ENCODE measurements at places on chromosomes 2 and 18.

GRCh38 chr2:1740716-1741589 lies 3.4 kb downstream of the PXDN start:
- no peak for DNase-seq

GRCh38 chr18:11121443-11121849 lies 27.9 kb downstream of the PIEZO2 start:
- DNase-seq = no peak

- no peak for DNase-seq
Measured at GRCh38 chr2:226716126-226716525, 83.5 kb downstream of the IRS1 start.

DNA sequence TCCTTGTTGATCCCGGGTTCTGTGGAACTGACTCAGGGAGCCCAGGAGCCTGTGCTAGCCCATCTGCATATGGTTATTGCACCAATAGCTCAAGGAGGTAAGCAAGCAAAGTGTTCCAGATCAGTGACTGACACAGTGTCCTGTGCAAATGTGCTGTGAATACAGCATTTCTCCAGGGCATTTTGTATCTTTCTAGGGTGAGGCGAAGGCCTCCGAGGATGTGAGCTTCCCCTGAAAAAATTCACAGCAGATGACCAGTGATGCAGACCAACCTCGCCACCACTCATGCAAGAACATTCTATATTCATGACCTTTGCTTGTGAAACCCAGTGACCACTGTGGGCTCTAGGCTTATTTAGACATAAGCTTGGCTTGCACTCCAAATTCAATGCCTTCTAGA lies 15.2 kb upstream of the NT5DC4 start:
- DNase-seq = no peak

DNA sequence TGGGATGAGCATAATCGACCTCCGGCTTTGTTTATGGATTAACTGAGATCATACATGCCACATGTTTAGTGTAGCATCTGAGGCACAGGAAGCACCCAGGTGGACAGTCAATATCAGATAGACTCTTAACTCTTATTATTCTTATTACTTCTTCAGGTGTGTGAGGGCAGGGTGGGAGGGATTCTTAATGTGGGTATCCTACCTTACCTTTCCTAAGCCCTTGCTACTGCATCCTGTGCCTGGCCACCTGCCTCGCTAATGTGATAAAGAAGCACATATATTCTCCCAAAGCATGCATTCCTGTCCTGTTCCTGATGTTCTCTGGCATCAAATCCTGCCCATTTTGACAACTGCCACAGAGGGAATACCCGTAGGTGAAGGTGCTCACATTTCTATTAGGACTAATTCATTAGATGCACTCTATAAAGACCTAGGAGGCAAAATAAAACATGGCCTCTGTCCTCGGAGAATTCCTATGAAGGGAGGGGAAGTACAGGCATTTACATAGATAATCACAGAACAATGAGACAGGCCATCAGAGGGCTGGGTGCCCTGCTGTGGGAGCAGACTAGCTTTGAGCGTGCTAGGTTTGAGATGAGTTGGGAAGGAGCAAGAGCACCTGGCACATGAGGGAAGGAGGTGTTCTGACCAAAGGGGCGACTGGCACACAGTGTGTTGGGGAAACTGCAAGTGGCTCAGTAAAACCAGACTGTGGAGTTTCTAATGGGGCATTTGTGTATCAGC lies 19.5 kb upstream of the CELF4 start:
- DNase-seq = no peak

DNA sequence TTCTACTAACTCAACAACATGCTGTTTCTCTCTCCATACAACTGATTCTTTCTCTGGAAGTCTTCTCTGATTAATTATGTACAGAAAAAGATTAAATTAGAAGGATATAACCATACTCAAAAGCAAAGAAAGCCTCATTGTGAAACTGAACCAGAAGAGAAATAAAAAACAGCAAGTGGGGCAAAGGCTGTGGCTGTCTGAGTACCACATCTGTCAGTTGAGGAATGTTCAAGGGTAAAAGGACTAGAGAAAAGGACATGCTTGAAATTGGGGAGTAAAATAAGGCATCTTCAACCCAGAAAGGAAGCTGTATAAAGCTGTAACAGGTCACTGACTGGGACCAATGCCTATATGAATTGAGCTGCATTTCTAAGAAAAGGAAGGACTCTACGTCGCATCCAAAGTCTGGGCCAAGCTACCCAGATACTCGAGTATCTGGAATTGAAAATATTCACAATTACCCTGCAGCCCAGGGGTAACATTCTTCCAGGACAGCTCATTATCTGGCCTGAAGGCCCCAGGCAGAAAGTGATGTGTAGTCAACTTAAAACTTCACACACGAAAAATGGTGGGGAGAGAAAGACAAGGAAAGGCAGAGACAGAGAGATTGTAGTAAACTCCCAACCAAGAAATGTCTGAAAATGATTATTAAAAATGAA lies 356.0 kb upstream of the GALNT5 start:
- no peak for DNase-seq

DNA sequence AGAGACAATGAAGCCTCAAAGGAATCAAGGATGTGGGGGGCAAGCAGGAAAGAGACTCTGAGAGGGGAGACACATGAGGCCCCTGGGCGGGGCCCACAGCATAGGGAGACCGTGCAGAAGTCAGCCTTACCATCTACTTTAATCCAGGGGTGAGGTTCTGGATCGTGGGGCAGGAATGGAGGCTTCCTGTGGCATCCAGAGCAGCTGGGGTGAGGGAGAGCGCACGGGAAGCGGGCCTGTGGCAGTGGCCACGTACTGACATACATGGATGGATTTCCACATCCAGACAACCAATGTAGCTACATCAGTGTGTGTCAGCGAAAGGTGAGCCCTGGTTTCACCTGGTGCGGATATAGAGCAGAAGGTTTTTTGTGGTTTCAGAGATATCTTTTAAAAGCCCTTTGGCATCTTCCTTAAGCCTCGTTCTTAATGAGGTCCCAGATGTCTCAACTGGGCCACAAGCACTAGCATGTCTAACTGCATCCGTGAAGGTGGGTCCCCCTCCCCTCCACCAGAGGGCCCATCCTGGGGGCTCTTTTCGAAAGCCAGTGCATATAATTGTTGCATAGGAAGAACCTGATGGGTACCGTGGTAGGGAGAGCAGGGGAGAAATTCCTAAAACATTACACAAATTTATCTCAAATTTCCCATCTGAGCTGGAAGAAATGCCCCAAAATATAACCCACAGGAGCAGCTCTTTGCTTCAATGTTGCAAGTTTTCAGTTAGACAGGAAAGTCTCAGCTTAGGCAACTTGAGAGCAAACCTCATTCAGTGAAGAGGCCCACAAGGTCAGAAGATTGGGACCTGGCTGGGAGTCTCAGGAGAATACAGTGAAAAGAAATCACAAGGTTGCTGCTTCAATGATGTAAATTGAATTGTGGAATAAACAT lies 90.9 kb downstream of the SP3 start:
- DNase-seq = no peak

- no peak for DNase-seq
Measured at GRCh38 chr2:55970500-55970899, 46.9 kb upstream of the EFEMP1 start.

DNA sequence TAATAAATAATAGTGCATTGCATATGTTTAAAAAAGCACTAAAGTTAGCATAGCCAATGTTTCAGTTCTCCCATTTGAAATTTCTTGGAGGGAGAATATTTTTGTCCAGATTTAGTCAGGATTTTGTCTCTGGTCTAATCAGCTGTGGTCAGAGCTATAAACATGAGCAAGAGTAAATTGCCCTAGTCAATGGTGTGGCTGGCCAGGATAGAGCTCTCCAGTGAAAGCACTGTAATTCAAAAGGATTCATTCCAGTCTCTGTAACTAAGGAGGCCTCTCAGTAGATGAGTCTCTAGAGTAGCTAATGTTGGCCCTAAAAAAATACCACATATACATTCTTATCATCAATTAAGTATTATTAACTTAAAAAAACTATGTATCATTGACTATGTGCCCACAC lies 241.6 kb downstream of the CDCA7 start:
- no peak for DNase-seq

DNA sequence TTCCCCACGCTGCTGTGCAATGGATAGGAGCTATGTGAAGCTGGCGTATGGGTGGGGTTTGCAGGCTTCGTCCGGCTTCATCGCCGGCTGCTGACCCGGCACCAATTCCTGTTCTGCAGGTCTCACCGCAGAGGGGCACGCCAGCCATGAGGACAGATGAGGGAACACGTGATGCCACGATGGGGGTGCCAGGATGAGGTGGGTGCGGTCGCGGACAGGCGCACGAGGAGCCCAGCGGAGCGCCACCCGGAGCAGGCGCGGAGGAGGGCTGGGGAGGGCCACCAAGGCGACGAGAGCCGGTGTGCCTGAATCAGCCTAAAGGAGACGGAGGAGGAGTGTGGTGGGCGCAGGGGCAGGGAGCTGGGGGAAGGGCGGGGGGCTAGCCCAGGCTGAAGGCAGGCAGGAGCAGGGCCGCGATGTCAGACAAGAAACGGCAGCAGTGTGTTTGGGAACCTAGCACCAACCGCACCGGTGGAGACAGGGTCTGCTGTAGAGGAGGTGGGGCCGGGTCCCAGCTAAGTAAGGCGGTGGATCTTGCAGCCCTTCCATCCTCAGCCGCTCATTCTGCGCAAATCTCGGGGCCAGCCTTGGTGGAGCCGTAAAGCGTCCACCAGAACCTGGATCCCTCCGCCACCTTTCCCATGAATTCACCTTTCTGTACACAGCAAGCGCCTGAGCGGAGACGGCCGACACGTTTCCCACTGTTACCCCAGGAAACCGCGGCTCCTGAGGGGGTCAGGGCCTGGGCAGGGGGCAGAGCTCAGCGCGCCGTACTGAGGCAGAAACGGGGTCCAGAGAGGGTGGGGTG lies 17.0 kb upstream of the CD8A start:
- peak; percentile 87 for DNase-seq

DNA sequence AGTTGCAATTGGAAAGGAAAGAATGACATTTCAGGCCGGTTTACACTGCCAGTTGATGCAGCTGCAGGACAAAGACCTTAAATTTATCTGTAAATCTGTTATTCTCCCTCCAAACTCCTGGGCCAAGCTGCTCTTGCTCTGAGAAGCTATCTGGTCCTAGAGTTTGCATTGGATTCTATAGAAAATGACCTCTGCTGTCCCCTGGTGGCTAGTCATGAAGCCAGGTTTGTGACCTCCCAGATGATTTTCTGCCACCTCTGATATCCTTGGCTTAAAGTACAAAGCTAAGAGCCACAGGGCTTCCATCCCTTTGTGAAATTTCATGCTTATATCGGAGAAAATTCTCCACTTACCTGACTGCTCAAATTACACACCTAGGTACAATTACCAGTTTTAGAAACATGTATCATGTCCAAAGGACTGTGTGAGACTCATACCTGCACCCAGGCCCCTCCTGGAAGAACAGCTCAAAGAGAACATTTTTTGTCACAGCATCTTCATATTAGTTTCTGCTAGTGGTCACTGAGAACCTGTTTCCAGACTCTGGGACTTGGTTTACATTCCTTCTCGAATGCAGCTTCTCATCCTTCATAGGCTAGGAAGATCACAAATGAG lies 28.9 kb upstream of the IER3IP1 start:
- DNase-seq = peak; percentile 66

- DNase-seq = no peak
Measured at GRCh38 chr2:100783987-100784386, 36.0 kb upstream of the NPAS2 start.

DNA sequence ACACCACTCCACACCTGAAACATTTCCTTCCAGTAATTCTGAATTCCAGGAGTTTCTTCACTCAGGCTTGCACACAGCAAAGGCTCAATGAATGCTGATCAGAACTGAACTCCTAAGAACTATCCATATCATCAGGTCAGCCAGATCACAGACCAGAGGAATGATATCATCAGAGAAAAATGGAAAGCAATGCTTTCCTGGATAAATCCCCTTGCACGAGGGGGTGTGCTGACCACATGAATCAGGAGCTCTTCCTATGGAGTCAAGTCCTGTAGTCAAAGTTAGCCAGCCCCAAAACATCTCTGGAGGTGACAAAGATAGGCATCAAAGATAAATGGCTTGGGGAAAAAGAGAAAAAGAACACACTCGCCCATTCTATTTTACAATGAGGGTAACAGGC lies 83.8 kb upstream of the ACVR2A start:
- no peak for DNase-seq

- no peak for DNase-seq
Measured at GRCh38 chr2:152068226-152068625, 30.6 kb downstream of the CACNB4 start.

DNA sequence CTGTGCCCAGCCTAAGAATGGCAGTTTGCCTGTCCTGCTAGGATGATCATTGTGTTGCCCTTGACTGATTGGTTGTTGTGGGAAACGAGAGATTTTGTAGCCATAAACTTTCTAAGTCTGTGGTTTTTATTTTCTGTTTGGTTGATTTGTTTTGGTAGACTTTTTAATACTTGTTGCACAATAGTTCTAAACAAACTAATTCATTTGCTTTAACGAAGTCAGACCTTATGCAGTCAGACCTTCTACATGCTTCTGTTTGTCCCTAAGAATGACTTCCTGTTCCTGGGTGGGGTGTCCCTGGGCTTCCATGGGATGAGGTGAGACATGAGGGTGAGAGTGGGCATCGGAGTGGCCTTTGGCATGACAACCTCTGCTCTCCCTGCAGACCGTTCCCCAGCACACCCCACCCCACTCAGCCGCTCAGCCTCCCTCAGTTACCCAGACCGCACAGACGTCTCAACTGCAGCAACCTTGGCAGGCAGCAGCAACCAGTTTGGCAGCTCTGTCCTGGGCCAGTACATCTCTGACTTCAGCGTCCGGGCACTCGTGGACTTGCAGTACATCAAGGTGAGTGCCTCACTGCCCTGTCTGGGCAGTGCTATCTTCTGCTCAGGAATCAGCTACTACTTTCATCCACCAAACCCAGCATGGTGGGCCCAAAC lies 7.8 kb upstream of the CNNM3 start:
- DNase-seq = no peak

GRCh38 chr2:152615177-152615576 lies 102.1 kb downstream of the PRPF40A start:
- DNase-seq = no peak

DNA sequence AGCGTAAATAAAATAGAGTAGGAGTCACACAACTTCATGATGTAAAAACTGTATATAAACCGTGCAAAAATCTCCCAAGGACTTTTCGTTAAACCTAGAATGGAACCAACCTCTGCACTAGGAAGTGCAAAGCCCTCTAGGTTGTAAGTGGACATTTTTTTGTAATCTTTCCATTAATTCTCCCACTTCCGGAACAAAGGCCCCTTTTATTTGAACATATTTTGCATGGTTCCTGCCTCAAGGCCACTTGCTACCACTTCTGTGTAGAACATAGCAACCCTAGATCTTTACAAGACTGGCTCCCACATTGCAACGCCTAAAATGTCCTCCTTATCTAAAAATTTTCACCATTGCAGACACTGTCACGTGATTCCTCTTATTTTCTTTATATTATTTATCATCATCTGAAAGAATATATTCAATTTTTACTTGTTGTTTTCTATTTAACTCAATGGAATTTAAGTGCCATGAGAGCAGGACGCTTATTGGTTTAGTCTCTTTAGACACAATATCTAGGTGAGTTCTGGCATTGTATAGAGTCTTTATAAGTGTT lies 249.6 kb upstream of the TMEFF2 start:
- DNase-seq = no peak

GRCh38 chr2:97747716-97748115 lies 34.3 kb downstream of the ZAP70 start:
- DNase-seq = no peak
